GM23338 (cell line): ENCODE measurements at places on chromosomes 5 and 9.
A peak's percentile ranks its signal among the peaks of the same experiment; 100 is the strongest.

GRCh38 chr5:174323878-174324281 lies 278.4 kb downstream of the NSG2 start:
- DNase-seq: peak; percentile 91

- peak; percentile 26 for DNase-seq
These were observed 31.4 kb downstream of the AHRR start for GRCh38 chr5:352639-353611.

DNA sequence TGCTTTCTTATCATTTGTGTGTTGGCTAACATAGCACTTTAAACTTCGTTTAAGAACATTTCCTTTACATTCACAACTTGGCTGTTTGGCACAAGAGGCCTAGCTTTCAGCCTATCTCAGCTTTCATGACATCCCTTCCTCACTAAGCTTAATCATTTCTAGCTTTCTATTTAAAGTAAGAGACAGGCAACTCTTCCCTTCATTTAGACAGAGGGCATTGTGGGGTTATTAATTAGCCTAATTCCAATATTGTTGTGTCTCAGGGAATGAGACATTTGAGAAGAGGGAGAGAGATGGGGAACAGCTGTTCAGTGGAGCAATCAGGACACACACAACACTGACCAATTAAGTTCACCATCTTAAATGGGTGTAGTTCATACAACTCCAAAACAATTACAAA lies 51.0 kb upstream of the OR2K2 start:
- no peak for DNase-seq

- DNase-seq: peak; percentile 86
These were observed 18.2 kb downstream of the S100Z start for GRCh38 chr5:76867827-76868693.

DNA sequence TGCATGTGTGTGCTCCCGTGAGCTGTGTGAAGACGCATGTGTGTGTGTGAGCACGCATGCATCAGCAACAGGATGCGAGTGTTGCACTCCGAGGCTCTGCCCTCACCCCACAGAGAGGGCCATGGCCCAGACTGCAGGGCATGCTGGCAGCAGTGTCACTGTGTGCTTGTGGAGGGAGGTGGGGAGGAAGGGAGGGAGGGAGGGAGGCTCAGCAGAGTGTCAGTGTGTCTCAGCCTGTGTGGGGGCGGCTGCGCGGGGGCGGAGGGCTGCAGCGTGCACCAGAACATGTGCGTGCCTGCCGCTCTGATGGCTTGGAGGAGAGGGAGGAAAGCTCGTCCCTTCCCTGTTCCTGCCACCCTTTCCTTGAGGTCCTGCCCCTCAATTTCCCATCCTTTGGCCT lies 5.3 kb downstream of the CAMK2A start:
- DNase-seq: no peak

- DNase-seq: no peak
These were observed 70.8 kb downstream of the FAT2 start for GRCh38 chr5:151520294-151520693.

GRCh38 chr5:28823231-28823630 lies 1784.8 kb upstream of the CDH9 start:
- no peak for DNase-seq

GRCh38 chr5:12911156-12911555 lies 1006.9 kb upstream of the CTNND2 start:
- DNase-seq: no peak

DNA sequence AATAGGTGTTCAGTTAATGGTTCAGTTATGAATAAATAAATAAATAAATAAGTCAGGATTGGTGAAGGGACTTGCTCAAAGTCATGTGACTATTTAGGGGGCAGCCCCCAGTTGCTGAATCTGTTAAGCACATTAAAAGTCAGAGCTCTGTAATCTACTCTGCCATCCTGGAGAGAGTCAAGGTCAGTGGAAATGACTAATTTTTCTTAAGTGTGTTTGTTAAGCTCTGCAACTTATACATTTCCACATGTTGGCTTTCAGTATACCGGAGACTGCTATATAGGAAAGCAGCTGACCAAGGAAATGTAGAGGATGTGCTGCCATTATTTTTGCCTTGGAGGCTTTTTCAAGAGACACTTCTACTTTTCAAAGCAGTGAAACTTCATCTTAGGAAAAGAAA lies 57.9 kb downstream of the KIAA1958 start:
- no peak for DNase-seq

DNA sequence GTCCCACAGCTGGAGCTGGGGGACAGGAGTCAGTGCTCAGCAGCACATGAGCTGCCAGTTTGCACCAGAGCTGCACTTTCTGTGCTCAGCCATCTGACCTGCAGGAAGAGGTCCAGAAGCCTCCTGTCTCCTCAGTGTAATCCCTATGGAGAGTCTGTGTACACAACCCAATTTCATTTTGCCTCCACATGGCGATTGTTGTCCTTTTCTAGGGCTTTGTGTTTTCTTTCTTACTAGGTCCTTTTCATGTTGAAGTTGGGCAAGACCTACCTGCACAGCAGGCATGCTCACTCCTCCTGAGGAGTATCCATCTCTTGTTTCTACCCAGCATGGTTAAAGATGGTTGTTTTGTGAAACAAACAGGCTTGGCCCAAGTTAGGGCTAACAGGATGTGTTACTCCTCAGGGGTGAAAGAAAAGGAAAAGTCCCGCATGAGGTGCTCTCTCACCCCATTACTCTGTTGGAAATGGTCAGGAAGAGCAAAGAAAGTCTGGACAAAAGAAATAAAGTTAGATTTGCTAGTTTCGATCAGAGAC lies 273.0 kb downstream of the TMEM167A start:
- DNase-seq: no peak

- no peak for DNase-seq
These were observed 30.4 kb downstream of the ELP1 start for GRCh38 chr9:108903420-108904103.

DNA sequence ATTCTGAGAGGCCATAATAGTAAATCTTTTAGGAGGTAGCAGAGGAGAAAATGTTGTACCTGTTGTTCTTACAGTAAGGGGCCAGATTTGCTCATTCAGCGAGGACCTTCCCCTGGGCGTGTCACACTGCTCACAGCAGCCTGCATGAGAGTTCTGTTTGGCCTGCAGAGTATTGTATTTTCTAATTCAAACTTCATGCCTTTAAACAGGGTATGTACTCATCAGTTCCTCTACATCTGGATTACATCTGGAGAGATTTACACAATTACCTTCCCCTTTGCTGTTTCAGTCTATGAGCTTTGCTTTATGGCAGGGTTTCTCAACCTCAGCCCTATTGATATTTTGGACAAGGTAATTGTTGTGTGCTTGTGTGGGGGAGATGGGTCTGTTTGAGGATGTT lies 170.9 kb upstream of the STK32A start:
- no peak for DNase-seq

GRCh38 chr5:144141585-144141984 lies 28.9 kb downstream of the YIPF5 start:
- DNase-seq: no peak

DNA sequence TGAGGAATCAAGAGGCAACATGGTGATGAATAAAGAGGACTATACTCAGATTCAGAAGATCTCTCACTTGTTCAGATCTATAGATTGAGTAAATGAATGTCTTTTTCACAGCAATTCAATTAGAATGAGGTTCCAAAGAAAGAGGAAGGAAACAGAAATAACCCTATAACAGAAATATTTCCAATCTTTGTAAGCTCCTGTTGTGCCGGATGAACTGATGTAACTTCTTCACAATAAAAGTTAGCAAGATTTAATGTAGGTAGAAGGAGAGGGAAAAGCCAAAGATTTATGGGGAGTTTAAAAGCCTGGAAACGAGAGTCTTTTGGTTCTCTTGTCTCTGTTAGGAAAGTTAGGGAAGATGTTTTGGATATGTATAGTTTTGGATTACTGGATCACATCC lies 92.1 kb downstream of the PBX3 start:
- DNase-seq: no peak

DNA sequence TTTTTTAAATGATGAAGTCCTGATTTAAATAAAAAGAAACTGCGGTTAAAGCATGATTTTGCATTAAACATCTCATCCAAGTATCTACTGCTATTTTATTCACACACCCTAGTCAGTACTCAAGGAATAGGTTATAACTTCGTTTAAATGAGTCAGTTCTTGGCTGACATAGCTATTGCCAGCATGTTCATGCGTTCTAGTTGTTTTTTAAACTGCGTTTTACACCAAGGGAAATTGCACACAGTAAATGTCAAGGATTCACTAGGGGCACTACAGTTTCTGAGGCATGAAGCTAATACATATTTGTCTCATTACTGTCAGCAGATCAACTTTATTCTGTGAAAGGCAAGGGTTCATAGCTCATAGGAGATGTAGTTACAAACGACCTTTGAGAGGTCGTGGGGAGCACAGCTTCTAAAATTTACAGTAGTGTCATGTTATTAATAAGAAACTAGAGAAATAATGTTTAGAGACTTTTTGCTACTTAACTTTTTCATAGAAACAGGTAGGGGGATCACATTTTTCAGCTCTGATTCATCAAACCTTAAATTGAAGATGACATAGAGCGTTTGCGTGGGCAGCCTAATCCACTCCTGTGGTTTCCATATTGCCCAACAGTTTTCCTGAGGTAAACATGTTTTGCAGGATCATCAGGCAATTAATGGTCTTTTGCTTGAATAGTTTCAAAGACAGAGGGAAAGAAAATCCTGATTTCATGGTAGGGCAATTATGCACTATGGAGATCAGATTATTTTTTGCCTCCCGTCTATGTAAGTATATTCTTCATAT lies 2222.7 kb upstream of the WWC1 start:
- no peak for DNase-seq

- peak; percentile 24 for DNase-seq
These were observed 7.6 kb downstream of the RGS3 start for GRCh38 chr9:113471143-113471542.

- DNase-seq: no peak
These were observed 274.1 kb downstream of the NDUFS4 start for GRCh38 chr5:53834500-53834899.

- no peak for DNase-seq
These were observed 55.7 kb downstream of the TSPAN17 start for GRCh38 chr5:176702671-176703641.

GRCh38 chr9:101035098-101035497 lies 6.6 kb downstream of the PLPPR1 start:
- DNase-seq: no peak

DNA sequence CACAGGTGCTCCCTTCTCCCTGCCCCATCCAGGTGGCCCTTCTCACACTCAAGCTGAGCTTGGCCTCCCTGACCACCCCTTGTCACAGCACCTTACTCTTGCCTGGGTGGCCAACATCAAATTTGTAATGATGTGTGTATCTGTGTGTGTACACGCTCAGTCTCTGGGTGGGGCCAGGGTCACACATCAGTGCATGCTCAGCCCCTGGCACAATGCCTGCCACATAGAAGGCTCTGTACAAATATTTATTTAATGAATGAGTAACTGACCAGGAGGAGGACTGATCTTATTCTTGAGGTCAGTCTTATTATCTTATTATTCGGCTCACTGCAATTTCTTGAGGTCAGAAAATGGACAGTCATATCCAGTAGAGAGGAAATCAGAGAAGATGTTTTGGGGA lies 41.3 kb upstream of the HAND1 start:
- no peak for DNase-seq

GRCh38 chr5:9497347-9497746 lies 48.5 kb downstream of the SEMA5A start:
- no peak for DNase-seq

DNA sequence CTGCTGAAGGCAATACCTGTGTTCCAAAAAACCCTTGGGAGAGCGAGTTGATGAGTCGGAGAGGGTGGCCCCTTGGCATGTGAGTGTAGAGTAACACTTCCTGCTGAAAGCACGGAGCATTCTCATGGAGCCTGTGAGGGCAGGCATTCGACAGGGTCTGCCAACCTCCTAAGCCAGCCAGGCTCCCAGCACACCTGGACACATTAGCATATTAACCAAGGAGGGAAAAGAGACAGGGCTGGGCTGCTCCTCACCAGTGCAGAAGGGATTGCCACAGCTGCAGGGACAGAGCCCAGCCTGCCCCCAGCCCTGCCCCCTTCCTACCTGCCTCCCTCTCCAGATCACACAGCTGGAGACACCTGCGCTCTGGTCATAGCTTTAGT lies 46.4 kb upstream of the SEMA4D start:
- peak; percentile 28 for DNase-seq

- no peak for DNase-seq
These were observed 1167.7 kb downstream of the MAT2B start for GRCh38 chr5:164672931-164673694.

DNA sequence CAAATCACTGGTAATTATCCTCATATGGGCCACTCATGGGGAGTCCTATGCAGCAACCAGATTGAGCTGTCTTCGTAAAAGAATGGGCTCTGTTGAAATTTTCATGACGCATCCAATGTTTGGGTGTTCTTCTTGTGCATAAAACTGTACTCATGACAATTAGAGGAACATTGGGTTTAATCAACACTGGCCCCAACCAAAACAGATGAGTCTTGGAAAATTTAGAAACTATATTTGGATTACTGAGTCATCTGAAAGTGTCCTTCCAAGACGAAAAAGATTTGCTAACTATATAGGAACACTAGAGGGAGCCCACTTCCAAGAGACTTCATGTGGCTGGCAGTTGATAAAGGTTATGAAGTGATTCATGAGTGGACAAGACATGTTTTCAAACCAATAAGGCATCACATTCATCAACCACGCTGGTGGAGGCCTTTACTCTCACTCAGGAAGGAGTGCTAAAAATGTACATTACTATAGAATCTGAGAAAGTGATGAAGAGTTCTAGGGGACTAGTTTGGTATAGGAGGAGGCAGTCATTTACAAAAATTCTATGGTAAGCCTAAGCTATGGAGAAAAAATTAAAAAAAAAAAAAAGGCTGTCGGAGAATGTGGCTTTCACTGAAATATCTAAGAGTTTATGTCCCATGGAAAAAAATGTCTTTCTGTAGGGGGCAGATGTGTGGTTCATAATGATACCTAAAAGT lies 313.5 kb downstream of the PRDM9 start:
- DNase-seq: peak; percentile 66

- DNase-seq: peak; percentile 3
These were observed 348.3 kb downstream of the ISL1 start for GRCh38 chr5:51731421-51732029.

DNA sequence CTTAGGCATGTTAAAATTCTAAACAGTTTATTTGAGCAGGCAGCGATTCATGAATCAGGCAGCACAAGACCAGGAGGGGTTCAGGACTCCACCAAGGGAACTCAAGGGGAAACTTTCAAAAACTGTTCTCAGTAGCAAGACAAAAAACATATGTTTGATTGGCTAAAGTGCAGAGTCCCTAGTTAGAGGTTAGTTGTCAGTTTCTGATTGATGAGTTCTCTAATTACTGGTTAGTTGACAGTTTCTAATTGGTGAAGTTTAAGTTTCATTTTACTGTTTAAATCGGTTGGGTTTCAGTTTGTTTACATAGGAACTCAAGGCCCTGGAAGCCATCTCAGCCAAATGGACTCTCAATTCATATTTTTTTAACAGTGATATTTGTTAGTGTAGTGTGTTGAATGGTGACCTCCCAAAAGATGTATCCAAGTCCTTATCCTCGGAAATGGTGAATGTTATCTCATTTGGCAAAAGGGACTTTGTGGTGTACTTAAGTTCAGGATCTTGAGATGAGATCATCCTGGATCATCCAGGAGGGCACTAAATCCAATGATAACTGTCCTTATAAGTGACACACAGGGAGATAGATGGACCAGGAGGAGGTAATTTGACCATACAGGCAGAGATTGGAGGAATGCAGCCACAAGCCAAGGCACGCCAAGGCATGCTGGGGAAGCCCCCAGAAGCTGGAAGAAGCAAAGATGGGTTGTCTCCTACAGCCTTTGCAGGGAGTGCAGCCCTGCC lies 219.2 kb upstream of the RAI14 start:
- DNase-seq: no peak
